ENCODE measurements at places on chromosomes 2 and 18.

GRCh38 chr2:47695800-47696477, 87.0 kb upstream of the MSH6 start:
- DNase-seq: no peak

GRCh38 chr2:174623690-174624089, 26.1 kb upstream of the WIPF1 start:
- no peak for DNase-seq

DNA sequence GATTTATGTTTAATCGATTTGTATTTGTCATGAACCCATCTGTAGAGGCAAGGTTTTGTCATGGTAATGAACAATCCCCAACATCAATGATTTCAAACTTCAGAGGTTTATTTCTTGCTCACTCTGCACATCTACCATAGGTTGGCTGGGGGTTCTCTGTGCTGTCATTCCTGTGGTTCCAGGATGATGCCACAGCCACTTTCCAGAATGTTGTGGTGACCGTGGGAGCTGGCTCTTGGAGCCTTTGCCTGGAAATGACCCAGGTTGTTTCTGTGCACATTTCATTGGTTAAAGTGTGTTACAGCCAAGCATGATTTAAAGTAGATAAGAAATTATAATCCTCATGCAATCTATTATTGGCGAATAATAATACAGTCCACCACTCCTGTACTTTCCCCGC, 28.2 kb upstream of the EPAS1 start:
- no peak for DNase-seq

- no peak for DNase-seq
Observed at GRCh38 chr2:10405448-10405847, 42.7 kb downstream of the ODC1 start.

DNA sequence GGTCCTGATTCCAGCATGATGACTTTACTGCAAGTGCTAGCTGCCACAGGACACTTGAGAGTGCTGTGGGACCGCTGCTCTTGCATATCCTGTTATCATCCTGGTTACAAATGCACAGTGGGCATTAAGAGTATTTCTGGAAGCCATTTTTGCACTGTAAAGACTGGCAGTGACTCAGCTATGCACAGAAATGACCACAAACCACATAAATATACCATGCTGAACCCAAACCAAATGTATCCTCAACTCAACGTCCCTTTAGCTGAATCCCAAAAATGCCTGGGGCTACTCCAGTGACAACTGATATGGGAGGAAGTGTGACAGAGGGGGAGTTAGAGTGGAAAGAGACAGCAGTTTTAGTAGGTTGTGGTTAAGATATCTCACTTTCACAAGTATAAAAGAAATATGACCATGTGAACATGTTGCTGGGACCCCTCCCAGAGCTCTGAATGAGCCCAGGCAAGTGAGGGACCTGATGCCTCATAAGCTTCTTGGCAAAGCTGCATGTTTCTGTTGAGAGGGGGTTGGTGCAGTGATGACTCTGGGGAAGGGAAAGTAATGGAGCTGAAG, 37.3 kb downstream of the RHBDD1 start:
- DNase-seq: no peak

- peak; percentile 89 for DNase-seq
Observed at GRCh38 chr2:200888704-200889625, at the start of the genes NIF3L1 and PPIL3. NIF3L1 (plus strand) TSS chr2:200889371; CDS start chr2:200891944, 2,573 bp downstream. PPIL3 (minus strand) TSS chr2:200889077; CDS start chr2:200887615, 1,462 bp downstream.

GRCh38 chr2:46003903-46004473, 293.2 kb upstream of the EPAS1 start:
- DNase-seq: no peak

- DNase-seq: no peak
Observed at GRCh38 chr2:98027538-98027937, 31.8 kb upstream of the TMEM131 start.

- DNase-seq: no peak
Observed at GRCh38 chr2:239791526-239792404, 233.4 kb downstream of the NDUFA10 start.

GRCh38 chr2:71896385-71897136, 251.1 kb downstream of the CYP26B1 start:
- DNase-seq: no peak

DNA sequence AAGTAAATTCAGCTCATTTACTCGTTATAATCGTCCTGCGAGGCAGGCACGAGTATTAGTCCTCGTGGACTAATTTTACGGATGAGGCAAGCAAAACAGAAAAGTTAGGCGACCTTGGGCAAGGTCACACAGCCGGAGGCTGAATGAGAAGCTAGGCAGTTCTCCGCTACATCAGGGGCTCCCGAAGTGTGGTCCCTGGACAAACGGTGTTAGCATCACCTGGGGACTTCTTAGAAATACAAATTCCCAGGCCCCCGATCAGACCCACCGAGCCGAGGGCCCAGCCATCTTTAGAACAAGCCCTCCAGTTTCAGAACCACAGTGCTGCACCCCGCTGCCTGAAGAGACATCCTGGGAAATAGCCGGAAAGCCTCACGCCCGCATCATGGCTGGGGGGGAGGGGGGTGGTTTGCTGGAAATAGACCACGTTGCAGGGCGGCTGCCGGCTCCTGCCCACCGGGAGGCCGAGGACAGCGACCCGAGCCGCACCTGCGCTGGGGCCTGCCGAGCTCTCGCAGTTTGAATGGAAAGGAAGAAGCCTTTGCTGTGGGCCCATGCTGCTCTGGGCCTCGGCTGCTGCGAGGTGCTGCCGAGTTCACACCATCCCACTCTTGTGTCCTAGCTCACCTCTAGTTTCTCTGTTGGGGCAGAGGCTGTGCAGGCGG, 72.2 kb downstream of the TFCP2L1 start:
- DNase-seq: no peak

Data from stimulated activated CD4-positive, alpha-beta T cell treated with anti-CD3 and anti-CD28 coated beads, Interleukin-1b, Interleukin-23, amount 100 ng/mL, for 1 hour (primary cell).